ENCODE measurements at places on chromosomes 13 and 19.

DNA sequence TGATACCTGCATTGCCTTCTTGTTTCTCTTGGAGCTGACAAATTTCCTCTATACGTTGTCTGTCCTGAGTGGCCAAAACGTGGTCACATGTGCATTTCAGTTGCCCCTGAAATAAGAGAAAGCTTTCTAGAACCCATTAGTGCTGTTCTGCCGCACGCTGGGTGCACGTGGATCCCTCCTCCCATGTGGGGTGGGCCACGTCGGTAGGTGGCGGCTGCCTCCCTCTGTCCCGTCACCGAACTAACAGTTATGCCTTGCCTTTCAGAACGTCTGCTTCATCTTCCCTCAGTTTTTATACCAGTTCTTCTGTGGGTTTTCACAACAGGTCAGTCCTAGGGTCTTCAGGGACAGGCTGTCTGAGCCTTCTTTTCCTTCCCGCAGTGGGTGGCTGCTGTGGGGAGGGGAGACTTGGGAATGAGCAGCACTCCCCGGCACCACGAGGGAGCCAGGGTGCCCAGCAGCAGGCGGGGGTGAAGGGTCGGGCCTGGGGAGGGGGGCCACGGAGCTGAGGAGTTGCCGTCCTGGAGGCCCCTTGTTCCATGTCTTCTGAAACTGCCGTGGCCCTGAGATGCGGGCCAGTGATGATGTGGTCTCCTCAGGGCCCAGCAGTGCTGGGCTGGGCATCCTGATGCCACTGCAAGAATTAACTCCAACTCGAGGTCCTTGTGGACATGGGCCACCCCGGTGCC lies 109.7 kb upstream of the MCF2L start:
- no peaks in the 10 kb centered on the region for H3K4me1 ChIP-seq
- H3K27ac ChIP-seq = no peak overlapping the region
- no peak overlapping the region for H3K4me3 ChIP-seq
- peaks cover 8% of the 10 kb centered on the region for H3K36me3 ChIP-seq

DNA sequence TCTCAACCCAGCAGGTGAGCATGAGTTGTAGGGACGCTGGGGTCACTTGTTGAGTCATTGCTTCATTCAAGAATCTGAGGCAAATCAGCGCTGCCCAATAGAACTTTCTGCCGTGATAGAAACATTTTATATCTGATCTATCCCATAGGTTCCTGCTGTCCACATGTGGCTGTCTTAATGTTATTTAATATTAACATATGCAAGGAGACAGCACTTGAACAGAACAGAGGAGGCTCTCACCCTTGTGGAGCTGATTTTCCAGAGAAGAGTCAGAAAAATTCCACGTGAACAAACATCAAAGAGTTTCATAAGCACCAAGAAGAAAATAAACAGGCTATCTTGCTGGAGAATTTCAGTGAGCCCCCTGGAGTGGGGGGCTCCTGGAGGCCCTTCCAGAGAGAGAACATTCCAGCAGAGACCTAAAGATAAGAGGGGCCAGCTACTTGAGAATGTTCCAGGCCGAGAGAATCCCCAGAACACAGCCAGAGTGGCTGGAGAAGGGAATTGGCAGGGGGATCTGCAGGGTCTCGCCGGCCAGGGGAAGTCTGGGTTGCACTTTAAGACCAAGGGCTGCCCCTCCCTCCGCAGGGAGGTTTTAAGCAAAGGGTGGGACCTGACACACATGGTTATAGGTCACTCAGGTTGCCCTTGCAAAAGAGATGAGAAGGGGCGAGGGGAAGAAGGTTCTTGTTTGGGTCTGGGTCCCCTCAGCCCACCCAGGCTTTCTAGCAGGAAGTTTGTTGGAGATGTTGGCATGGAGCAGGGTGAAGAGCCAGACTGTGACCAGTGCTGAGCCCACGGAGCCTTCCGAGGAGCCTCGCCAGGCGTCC lies 135.7 kb downstream of the CRYL1 start:
- no peaks in the 10 kb centered on the region for H3K27me3 ChIP-seq
- H3K27ac ChIP-seq = no peak overlapping the region
- no peak for DNase-seq
- H3K4me3 ChIP-seq = no peak overlapping the region
- H3K36me3 ChIP-seq = no peaks in the 10 kb centered on the region

DNA sequence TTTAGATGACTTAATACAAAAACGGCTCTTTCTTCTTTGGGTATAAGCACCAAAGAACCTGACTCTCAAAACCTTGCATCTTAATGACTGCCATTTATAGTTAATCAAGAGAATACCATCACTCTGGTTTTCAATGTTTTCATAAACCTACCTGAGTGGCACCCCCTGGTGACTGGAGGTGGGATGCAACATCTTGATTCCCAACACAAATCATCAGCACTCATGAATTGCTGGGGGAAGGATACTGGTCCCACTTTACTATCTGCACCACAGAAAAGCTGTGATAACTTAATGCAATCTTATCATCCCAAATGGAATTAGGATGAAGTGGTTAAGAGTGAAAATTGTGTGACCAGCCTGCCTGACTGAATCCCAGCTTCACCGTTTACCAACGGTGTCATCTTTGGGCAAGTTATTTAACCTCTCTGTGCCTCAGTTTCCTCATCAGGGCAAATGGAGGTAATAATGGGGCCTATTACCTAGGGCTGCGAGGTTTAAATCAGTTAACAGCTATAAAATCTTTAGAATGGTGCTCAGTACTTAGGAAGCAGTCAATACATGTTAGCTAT lies 366.4 kb downstream of the KLF12 start:
- H3K27me3 ChIP-seq = no peaks in the 10 kb centered on the region
- peaks cover 37% of the 10 kb centered on the region for H3K4me1 ChIP-seq
- no peak for DNase-seq
- H3K36me3 ChIP-seq = no peaks in the 10 kb centered on the region

GRCh38 chr13:75366380-75367280 lies 115.3 kb downstream of the TBC1D4 start:
- DNase-seq = no peak
- peaks cover 18% of the 10 kb centered on the region for H3K4me1 ChIP-seq
- H3K27ac ChIP-seq = no peak overlapping the region
- H3K27me3 ChIP-seq = no peaks in the 10 kb centered on the region
- H3K4me3 ChIP-seq = no peak overlapping the region

- H3K4me1 ChIP-seq = peaks cover 32% of the 10 kb centered on the region
- no peaks in the 10 kb centered on the region for H3K36me3 ChIP-seq
- no peak overlapping the region for H3K4me3 ChIP-seq
- DNase-seq = no peak
Observed at GRCh38 chr13:40994581-40995230, 24.4 kb downstream of the ELF1 start.

DNA sequence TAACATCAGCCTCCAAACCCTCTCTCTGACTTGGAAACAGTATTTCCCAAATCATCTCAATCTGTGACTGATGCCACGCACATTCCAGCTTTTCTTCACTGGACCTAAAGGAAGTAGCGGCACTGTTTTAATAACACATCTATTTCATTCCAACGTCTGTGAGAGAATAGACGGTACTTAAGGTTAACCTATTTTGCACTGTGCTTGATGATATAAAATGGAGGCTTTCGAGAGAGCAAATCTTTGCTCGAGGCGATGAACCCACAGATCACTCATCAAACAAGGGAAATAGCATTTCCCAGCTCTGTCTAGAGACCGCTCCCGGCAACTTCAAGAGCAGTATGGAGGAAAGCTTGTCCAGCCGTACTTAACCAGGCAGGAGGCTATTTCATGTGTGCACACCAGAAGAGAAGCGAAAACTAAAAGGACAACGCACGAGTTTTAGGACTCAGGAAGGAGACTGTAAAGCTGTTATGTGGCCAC lies 2.9 kb downstream of the UBL3 start:
- H3K27me3 ChIP-seq = no peaks in the 10 kb centered on the region
- H3K27ac ChIP-seq = peak overlapping the region; percentile 55
- H3K4me1 ChIP-seq = peaks cover 26% of the 10 kb centered on the region
- no peak for DNase-seq
- H3K36me3 ChIP-seq = no peaks in the 10 kb centered on the region

- H3K27ac ChIP-seq = no peak overlapping the region
- H3K4me1 ChIP-seq = no peaks in the 10 kb centered on the region
Observed at GRCh38 chr13:87975035-87975434, 303.9 kb downstream of the SLITRK5 start.

- no peak overlapping the region for H3K27ac ChIP-seq
- DNase-seq = no peak
Observed at GRCh38 chr13:110652764-110653163, 37.4 kb downstream of the NAXD start.

GRCh38 chr19:11560404-11561051 lies 1.5 kb upstream of the ELOF1 start:
- no peaks in the 10 kb centered on the region for H3K36me3 ChIP-seq
- H3K27ac ChIP-seq = no peak overlapping the region
- peaks cover 14% of the 10 kb centered on the region for H3K4me1 ChIP-seq
- no peak for DNase-seq

- H3K27ac ChIP-seq = no peak overlapping the region
- no peaks in the 10 kb centered on the region for H3K4me1 ChIP-seq
- DNase-seq = no peak
- no peaks in the 10 kb centered on the region for H3K27me3 ChIP-seq
- no peaks in the 10 kb centered on the region for H3K36me3 ChIP-seq
Observed at GRCh38 chr13:21347753-21348318, 111.3 kb downstream of the ZDHHC20 start.

- H3K4me1 ChIP-seq = no peaks in the 10 kb centered on the region
- no peaks in the 10 kb centered on the region for H3K36me3 ChIP-seq
- no peak overlapping the region for H3K27ac ChIP-seq
- H3K4me3 ChIP-seq = peak overlapping the region; percentile 64
- no peaks in the 10 kb centered on the region for H3K27me3 ChIP-seq
- DNase-seq = no peak
Observed at GRCh38 chr13:33787051-33787591, 30.8 kb upstream of the RFC3 start.

DNA sequence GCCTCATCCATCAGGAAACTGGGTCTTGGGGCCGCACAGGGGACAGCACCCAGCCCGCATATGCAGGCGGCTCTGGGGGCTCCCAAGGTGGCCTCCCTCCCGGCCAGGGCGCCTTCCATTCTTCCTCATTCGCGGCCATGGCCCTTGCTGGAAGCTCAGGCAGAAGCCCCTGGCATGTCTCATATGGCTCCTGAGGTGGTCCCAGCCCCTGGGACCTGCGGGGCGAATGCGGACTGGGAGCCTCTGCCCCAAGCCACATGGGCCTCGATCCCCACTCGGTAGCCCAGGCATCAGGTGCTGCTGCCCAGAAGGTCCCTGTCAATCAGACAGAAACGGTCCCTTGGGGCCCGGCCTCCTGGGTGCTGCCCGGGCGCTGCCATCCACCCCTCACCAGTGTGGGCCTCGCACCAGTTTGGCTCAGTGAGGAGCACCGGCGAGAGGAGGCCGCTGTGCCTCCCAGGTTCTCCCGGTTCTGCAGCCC lies 301.6 kb downstream of the TEX29 start:
- no peak overlapping the region for H3K27ac ChIP-seq
- no peaks in the 10 kb centered on the region for H3K36me3 ChIP-seq
- no peak for DNase-seq
- H3K4me3 ChIP-seq = no peak overlapping the region
- no peaks in the 10 kb centered on the region for H3K27me3 ChIP-seq

GRCh38 chr19:38744874-38745273 lies 600 bp upstream of the CAPN12 start:
- no peaks in the 10 kb centered on the region for H3K4me1 ChIP-seq
- H3K27me3 ChIP-seq = no peaks in the 10 kb centered on the region
- no peak overlapping the region for H3K27ac ChIP-seq
- H3K36me3 ChIP-seq = no peaks in the 10 kb centered on the region

DNA sequence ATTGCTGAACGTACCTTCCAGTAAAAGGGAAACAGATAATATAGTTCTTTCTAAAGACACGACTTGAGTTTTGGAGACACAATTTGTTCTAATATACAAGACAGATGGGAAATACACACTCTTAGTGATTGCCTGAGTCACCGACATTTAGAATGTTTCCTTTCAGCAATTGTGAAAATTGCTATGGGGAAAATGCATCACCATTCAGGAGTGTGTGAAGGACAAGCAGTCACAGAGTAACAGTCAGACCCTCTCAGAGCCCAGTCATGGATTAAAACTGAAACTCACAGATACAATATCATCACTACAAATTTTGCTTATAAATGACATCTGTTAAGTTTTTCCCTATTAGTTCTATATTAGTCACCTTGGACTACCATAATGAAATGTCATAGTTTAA lies 286.1 kb downstream of the SPRY2 start:
- no peak for DNase-seq
- H3K36me3 ChIP-seq = no peaks in the 10 kb centered on the region
- H3K4me3 ChIP-seq = no peak overlapping the region
- no peak overlapping the region for H3K27ac ChIP-seq
- H3K4me1 ChIP-seq = peaks cover 3% of the 10 kb centered on the region
- H3K27me3 ChIP-seq = no peaks in the 10 kb centered on the region

DNA sequence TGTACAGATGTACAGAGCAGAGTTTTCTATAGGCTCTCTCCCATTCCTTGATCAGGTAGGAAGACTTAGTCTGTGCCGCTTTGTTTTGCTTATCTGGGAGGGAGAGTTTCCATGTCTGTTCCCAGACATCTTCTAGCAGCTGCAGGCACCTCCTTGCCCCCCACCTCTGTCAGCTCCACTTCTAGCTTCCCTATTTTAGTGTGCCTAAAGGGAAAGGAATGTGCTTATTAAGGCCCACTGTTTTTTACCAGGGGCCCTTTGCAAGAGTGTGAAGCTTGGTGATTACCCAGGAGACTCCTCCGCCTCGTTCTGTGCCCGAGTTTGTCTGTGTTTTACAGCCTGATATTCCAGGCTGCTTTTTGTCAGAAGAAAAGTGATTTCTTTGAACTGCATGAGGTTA lies 1984.4 kb downstream of the OLFM4 start:
- no peaks in the 10 kb centered on the region for H3K4me1 ChIP-seq
- H3K4me3 ChIP-seq = no peak overlapping the region
- no peak for DNase-seq
- H3K27ac ChIP-seq = no peak overlapping the region

DNA sequence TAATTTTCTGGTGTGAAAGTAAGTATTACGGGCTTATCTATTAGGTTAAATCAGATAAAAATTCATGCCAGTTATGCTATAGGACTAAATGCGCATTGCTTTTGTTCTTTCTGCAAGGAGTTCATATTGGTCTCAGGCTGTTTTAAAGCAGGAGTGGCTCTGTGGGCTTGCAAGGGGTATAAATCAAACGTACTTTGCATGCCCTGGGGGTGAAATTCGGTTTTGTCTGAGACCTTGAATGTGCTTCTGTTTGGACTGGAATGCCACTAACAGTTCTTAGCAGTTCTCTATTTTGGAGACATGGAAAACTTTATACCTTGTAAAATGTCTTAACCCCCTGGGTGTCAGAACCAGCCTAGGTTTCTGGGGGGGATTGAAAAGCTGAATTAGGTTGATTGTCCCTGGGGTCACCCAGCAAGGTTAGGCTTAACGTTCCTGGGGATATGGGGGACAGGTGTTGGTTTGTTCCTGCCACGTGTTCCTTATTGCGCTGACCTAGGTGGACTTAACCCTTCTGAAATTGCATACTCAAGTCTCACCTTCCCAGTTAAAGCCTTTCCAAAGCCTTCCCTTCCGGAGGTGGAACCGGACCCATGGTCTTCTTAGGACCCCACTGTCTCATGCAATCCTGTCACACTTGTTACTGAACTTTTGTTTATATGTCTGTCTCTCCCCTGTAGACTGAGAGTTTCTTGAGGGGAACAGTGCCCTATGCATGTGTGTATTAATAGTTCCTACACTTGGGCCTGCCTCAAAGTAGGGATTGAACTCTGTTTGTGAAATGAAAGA lies 182.2 kb downstream of the LMO7 start:
- H3K36me3 ChIP-seq = peaks cover 6% of the 10 kb centered on the region
- H3K4me1 ChIP-seq = peaks cover 23% of the 10 kb centered on the region
- no peaks in the 10 kb centered on the region for H3K27me3 ChIP-seq
- no peak for DNase-seq
